ENCODE measurements at places on chromosomes 5 and 9. TPM values are rescaled to one million over a fixed set of nuclear protein-coding genes. Genes with fewer than 3 reads are reported as not detected.

DNA sequence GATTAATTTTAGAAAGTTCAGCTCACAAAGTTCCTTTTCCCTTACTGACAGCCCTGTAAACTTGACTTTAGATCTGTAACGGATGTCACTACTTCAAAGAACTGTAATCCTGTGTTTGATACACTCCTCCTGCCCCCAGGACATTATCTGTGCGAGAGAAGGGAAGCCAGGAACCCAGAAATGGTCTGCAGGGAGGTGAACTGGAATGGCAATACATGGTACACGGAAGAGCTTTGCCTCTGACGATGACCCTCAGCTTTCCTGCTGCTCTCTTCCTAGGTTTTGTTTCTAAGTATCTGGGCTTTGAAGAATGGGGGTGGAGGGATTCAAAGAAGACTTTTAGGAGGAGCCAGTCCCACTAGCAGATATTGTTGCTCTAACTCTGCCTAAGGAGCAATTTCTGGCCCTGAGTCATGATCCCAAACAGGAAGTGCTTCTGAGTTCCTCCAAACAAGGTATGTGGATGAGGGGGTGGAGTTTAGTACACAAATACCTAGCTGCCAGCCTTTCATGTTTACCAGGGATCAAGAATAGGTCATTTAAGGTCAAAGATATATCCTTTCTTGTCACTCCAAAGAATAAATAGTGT, 43.4 kb upstream of the TMC1 start:
- no peak for DNase-seq
- H3K4me1 ChIP-seq = peaks cover 61% of the 10 kb centered on the region
- no peak overlapping the region for H3K4me3 ChIP-seq
- no peaks in the 10 kb centered on the region for H3K27me3 ChIP-seq

DNA sequence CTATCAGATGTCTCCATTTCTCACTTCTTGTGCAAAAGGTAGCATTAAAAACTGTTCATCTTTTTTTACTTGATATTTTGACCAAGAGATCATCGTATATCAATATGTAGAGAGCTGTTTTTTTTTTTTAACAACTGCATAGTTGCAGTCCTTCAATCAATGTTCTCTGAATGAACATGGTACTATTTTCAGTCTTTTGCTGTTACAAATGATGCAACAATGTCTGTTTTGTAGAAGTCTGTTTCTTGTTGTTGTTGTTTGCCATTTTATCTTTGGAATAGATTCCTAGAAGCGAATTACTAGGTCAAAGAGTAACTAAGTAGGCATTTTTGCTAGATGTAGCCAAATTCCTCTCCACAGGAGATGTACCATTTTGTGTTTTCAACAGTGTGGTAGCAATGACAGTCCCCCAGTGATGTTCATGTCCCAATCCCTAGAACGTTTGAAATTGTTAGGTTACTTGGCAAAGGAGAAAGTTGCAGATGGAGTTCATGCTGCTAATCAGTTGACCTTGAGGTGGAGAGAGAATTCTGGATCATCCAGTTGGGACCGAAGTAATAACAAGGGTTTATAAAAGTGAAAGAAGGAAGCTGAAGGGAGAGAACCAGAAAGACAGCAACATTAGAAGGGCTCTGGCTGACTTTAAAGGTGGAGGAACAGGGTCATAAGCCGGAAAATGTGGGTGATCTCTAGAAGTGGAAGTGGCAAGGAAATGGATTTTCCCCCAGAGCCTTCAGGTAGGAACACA, 6.3 kb downstream of the MTREX start:
- H3K4me1 ChIP-seq = peaks cover 13% of the 10 kb centered on the region
- no peaks in the 10 kb centered on the region for H3K27me3 ChIP-seq
- H3K4me3 ChIP-seq = no peak overlapping the region
- H3K27ac ChIP-seq = no peak overlapping the region
- no peak for DNase-seq
- peaks cover 17% of the 10 kb centered on the region for H3K36me3 ChIP-seq

- peaks cover 3% of the 10 kb centered on the region for H3K27me3 ChIP-seq
- H3K4me1 ChIP-seq = peaks cover 8% of the 10 kb centered on the region
- H3K27ac ChIP-seq = no peak overlapping the region
- H3K4me3 ChIP-seq = no peak overlapping the region
Measured at GRCh38 chr5:135234242-135234641, 164.8 kb downstream of the MACROH2A1 start.

The PCDH12 gene
- total RNA-seq = not detected

- H3K27ac ChIP-seq = no peak overlapping the region
- H3K27me3 ChIP-seq = peaks cover 3% of the 10 kb centered on the region
- H3K4me3 ChIP-seq = no peak overlapping the region
Measured at GRCh38 chr9:80538976-80539375, 967.2 kb downstream of the TLE4 start.

GRCh38 chr5:156042726-156043125, 284.2 kb upstream of the SGCD start:
- H3K4me1 ChIP-seq = no peaks in the 10 kb centered on the region
- no peaks in the 10 kb centered on the region for H3K36me3 ChIP-seq

The OCLN gene
- total RNA-seq = 4.4 TPM

- H3K36me3 ChIP-seq = no peaks in the 10 kb centered on the region
- H3K27me3 ChIP-seq = peaks cover 22% of the 10 kb centered on the region
- DNase-seq = no peak
- H3K4me1 ChIP-seq = peaks cover 15% of the 10 kb centered on the region
- H3K27ac ChIP-seq = no peak overlapping the region
Measured at GRCh38 chr9:108618906-108619550, 236.8 kb downstream of the ACTL7B start.

GRCh38 chr9:118529210-118529609, 825.0 kb downstream of the TLR4 start:
- H3K4me1 ChIP-seq = peaks cover 31% of the 10 kb centered on the region
- no peaks in the 10 kb centered on the region for H3K27me3 ChIP-seq
- H3K4me3 ChIP-seq = no peak overlapping the region
- no peak for DNase-seq
- no peaks in the 10 kb centered on the region for H3K36me3 ChIP-seq
- peak overlapping the region; percentile 9 for H3K27ac ChIP-seq
